Stimulated activated CD8-positive, alpha-beta memory T cell treated with anti-CD3 and anti-CD28 coated beads, Interleukin-12 subunit alpha, Interleukin-12 subunit beta, amount 100 ng/mL, for 1 hour (primary cell): ENCODE measurements at places on chromosomes 5 and 9.

DNA sequence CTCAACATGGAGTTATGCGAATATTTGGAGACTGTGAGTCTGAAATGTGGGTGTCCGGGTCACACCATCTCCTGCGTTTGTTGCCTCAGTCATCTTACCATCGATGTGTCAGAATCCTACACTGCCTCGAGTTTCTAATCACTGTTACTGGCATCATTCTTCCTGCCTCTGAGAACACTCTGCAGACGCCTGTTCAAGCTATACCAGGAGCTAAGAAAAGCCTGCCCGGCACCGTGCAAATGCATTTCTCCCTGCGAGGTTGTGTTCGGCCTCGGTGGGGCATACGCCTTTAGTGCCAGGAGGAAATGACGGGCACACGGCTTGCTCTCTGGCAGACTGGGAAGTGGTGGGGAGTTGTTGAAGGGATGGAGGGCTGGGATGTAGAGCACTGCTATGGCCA is 31.2 kb upstream of the SLC25A51 start:
- no peak for DNase-seq

DNA sequence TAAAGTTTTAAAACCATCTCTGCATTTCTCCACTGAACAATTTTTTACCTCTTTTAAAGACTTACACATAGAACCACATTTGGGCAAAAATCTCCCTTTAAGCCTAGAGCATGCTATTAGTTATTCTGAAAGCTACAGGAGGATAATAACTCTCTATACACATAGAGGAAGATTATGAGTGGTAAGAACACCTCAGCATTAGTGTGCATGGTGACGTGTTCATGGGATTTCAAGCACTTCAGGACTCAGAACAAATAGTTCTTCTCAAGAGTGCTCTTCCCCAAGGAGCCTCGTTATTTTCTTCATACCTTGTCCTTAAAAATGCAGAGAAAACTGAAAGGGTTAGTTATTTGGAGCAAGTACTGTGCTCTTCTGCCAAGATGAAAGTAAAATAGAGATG is 256.9 kb upstream of the TUSC1 start:
- no peak for DNase-seq

DNA sequence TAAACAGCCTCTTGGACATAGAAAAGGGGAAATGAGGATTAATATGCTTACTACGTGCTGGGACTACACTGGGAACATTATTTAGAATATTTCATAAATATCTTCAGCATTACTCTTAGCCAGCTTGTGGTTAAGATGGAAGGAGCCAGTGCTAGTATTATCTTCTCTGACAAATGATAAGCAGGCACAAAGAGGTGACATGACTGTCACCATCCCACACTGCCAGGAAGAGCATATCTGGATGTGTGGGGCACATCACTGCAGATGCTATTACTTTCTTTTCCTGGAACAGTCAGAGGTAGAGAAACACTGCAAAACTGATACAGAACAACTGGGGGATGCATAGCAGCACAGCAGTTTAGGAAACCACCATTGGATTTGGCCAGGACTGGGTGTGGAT is 281.0 kb upstream of the TNC start:
- no peak for DNase-seq

DNA sequence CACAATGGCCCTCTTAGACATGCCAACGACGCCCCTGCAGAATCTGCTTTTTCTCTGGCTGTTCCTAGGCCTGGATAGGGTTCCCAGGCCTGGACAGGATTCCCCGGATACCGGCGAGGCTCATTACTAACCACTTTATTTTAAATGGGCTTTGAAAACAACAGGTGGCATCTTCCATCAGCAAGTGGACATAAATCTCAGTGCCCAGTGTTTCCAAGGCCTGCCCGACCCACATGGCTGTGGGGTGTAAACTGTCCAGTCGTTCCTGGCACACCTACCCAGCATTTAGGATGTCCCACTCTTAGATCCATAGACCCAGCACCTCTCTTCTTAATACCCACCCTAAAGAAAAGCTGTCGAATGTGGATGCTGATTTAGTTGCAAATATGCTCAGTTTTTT is 896 bp downstream of the CMBL start:
- DNase-seq: no peak

GRCh38 chr5:156963125-156963524 is at the start of gene TIMD4:
Gene TIMD4, minus strand, starts transcription at chr5:156963226. Its CDS starts 28 bp downstream, at chr5:156963198.
- DNase-seq: no peak

GRCh38 chr5:77984587-77984986 is 208.4 kb upstream of the TBCA start:
- no peak for DNase-seq

DNA sequence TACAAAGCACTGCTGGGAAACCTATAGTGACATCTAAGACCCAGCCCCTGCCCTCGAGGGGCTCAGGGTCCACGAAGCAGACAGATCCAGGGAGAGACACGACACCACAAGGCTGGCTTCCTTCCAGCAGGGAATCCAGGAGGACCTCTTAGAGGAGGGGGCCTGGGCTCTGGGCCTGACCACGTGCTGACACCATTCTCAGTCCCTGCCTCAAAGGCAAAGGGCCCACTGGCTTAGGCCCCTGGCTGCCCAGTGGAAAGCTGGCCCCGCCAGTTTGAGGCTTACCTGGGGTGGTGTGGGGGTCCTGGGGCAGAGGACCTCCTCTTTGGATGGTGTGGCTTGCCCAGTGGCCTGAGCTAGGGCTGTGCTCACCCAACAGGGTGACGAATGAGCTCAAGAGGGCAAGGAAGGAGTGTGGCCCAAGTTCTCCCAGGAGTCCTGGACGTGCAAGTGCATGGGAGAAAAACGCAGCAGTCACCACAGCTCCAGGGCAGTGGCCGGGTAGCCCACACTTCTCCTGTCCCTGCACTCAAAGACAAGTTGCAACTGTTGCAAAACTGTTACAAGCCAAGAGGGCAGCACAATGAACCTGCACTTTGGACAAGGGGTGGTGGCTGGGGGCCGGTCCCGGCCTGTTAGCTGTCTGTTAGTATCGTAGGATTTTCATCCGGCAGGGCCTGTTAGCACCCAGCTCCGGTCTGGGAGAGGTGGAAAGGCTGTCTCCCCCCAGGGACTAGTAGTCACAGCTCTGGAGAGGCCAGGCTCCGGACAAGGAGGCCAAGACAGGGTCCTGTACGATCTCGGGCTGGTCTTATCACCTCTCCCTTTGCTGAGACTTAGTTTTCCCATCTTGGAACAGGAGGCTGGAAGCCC is 1.5 kb upstream of the SARDH start:
- DNase-seq: no peak

DNA sequence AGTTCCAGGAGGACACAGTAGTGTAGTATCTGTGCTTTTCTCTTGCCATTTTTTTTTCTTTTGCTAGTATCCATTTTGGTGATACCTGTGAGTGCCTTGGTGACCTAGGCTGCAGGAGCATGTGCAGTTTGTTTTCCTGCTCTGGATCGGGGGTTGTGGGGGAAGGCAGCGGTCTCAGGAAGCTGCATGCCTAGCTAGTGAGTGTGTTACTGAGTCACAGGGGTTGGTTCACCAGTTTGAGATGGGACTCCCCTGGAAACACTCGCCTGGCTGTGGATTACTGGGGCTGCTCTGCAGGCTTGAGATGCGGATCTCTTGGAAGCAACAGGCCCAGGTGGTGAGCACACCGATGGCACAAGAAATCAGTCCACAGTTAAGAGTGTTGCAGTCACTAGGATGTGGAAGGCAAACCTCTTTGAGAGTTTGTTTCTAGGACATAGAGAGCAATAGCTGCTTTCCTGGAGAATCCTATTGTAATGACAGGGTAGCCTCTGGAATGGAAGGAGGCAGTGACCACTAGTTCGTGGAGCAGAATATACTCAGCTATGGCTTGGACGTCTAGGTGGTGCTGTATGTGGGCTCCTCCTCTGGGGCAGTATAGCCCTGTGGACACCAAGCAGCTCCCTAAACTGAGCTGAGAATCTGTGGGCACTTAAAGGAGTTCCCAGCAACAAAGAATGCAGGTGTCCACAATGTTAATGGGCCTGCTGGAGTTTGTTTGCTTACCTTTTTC is 20.0 kb upstream of the SPATA31E1 start:
- no peak for DNase-seq

DNA sequence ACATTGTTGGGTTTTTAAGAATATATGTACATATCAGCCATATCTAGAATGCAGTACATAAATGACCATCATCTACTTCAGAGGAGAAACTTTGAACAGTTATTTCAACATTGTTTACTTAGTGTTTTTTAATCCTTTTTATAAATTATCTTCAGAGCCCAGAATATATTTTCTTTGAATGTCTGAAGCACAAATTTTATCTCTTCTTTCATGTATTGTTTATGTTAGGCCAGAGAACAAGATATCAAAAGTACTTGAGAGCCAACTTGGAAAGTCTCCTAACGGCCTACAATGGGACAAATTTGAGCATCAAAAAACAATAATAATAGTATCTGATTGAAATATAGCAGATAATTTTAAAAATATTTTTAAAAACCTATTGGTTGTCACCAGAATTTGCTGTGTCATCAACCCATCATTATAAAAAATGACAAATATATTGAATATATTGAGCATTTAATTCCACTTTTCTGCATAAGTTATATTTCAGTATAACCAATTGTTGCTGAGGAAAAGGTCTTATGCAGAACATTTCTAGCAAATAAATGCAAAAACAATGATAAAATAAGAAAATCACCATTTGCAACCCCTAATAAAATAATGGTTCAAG is 67.5 kb upstream of the CCNG1 start:
- DNase-seq: no peak

DNA sequence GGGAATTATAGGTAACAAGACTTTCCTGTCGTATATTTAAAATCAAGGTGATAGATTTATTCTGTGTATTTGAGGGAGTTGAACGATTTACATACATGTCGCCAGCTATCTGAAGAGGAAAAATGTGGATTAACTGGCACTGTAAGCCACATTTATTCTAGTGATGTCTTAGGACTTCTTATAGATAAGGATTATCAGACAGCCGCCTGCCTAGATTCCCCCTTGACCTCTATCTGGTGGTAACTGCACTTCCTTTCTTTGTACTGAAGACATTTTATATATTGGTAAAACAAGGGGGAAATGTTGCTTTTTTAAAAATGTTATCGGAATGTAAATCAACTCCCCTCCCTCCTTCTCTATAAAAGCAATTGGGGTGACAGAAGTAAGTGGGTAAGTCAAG is 39.3 kb upstream of the F2RL2 start:
- no peak for DNase-seq

GRCh38 chr5:75566710-75567309 is 44.4 kb upstream of the ANKDD1B start:
- peak; percentile 10 for DNase-seq

DNA sequence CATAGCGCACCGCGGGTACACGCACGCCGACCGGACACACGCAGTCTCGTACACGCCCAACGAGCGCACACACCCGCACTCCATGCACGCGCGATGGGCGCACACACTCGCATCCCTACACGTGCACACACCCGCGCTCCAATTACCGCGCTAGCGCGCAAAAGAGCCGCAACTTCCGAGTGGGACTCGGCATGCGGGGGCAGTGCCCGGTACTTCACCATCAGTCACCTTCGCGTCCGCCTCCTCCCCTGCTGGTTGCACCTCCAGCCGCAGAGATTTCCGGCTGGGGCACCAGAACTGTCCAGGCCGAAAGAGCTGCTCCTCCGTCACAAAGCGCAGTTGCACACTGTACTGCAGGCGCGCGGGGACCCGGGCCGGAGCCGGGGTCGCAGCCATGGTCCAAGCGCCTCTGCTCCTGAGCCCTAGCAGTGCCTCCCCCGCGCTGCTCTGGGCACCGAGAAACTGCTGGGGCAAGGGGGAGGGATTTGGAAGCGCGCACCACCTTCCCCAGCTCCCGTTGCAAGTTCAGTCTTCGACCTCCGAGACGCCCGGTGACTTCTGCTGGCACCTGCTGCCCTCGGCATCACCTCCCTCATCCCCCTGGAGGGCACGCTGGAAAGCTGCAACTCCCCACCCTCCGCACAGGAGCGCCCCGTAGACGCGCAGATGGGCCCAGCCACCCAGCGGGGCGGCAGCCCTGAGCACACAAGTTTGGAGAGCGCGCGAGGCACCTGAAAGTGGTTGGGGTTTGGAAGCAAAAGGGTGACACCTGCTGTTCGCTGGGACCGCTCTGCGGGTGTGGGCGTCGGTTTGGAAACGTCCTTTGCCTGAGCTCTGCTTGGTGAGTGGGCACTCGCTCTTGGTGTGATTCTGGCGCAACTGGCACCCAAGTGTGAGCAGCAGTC is 337.4 kb upstream of the PUM3 start:
- DNase-seq: no peak

GRCh38 chr5:87347272-87347671 is 65.5 kb downstream of the CCNH start:
- no peak for DNase-seq

- DNase-seq: no peak
These were observed 11.2 kb downstream of the IER5L start for GRCh38 chr9:129166623-129167557.
